Stimulated activated CD8-positive, alpha-beta memory T cell treated with anti-CD3 and anti-CD28 coated beads, Interleukin-7, amount 100 ng/mL, for 24 hours (primary cell): ENCODE measurements at places on chromosomes 16 and 17.

- no peak for DNase-seq
Measured at GRCh38 chr17:39556423-39556822, 51.3 kb downstream of the NEUROD2 start.

- no peak for DNase-seq
Measured at GRCh38 chr17:56481659-56482058, 111.8 kb upstream of the NOG start.

- no peak for DNase-seq
Measured at GRCh38 chr16:64088838-64089237, 1033.0 kb downstream of the CDH11 start.

DNA sequence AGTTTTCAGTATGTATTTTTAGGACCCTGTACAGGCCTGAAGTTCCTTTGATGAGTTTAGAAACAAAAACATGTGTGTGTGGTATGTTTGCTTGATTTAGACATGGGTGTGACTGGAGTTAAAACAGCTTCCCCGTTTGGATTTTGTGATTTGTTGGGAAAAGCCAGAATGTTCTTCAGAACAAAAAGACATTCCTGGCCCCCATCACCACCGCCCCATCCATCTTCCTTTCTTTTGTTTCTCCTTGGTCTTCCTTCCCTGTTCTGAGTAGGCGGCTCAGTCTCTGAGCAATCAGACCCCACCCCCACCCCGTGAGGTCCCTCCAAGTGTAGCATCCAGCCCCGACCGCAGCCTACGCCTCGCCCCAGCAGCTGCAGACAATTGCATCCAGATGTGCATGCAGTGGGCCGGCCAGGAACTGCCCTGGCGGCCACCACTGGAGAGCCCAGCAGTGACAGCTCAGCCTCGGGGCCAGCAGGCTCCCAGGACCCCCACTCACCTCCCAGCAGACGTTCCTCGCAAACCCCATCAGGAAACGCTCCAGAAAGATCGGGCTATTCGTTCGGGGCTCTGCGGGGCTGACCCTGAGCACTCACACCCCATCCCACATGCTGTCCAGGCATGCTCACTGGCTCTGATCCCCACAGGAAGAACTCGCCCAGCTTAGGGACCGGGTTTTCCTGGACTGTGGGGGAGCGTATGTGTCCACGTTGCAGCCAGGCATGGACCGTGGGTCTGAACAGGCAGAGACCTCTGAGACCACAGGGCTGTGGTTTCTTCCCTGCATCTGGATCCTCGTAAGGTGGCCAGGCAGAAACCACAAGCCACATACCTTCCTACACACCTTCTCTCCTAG, 99.8 kb upstream of the CDH5 start:
- no peak for DNase-seq

- no peak for DNase-seq
Measured at GRCh38 chr17:77467521-77467920, 326.8 kb downstream of the SEC14L1 start.

DNA sequence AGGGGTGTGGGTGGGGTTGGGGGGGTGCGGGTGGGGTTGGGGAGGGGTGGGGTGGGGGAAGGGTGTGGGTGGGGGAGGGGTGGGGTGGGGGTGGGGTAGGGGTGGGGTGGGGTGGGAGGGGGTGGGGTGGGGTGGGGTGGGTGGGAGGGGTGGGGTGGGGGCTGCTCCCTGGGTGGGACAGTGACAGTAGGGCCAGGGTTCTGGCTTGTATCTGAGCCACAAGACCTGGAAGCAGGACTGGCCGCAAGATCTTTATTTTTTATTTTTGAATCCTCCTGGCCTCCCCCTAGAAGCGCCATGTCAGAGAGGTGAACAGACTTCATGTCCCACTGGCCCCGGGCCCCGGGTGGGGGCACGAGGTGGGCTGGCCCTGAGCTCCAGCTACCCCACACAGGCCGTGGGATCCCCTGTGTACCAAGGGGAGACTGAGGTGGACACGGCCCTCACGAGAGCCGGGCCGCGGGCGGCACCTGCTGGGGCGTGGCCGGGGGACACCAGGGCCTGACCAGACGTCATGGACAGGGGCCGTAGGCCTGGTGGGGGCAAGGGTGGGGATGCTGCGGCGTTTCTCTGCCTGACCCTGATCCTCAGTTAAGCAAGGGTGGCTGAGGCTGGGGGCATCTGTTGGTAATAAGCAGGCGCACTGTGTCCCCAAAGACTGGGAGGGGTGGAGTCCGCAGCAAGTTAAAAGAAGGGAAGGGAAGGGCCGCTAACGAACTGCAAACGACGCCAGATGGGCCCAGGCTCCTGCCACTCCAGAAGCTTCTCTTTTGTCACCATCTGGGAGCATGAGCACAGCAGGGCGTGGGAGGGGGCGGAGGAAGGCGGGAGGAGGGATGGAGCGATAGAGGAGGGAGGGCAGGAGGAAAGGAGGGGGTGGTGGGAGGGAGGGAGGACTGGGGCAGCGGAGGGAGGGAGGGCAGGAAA, 22.3 kb upstream of the PABPN1L start:
- no peak for DNase-seq

- no peak for DNase-seq
Measured at GRCh38 chr16:56921571-56921970, 10.4 kb upstream of the HERPUD1 start.

- DNase-seq, result no peak
Measured at GRCh38 chr17:16923097-16923903, 48.6 kb downstream of the TNFRSF13B start.

DNA sequence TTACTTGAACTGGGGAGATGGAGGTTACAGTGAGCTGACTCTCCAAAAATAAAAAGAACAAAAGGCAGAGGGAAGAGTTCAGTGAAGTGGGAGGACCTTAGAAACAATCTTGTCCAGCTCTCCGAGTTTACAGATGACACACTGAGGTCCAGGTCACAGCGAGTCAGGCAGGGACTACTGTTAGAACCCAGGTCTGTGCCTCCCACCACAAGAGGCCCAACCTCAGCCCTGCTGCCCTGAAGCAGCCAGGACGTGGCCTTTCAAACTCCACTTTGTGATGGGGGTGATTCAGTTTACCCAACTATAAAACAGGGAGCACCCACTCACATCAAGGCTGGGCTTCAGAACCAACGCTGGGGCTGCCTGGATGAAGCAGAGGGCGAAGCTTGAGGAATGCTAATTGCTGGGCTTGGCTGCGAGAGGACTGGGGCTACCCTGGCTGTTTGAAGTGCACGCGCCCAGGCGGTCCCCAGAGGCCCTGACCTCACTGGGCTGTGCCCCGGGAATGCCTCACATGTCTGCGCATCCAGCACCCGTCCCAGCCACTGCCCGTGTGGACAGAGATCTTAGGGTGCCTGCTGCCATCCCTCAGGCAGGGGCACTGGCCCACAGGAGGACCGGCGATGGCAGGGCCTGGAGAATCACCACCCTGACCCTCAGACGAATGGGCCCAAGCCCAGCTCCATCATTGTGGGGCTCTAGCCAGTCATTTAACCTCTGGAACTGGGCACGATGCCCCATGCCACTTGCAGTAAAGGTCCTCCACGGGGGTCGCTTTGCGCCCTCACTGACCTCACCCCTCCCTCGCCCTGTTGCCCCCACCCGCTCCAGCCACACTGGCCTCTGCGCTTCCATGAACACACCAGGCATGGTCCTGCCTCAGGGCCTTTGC, 11.4 kb downstream of the SLC5A10 start:
- DNase-seq, result no peak

- DNase-seq, result no peak
Measured at GRCh38 chr16:72126429-72126765, 32.8 kb downstream of the DHX38 start.

DNA sequence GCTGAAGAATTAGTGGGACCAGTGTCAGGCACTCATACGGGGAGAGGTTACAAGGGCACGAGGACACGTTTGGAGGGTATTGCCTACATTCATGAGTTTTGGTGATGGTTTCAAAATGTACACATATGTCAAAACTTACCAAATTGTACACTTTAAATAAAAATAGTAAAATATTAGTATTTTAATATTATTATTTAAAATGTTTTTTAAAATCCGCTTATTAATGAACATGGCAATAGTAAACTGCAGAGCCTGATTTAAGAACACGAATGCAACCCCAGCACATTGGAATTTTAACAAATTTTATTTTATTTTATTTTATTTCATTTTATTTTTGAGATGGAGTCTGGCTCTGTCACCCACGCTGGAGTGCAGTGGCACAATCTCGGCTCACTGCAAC, 10.9 kb upstream of the ERCC4 start:
- DNase-seq, result no peak

DNA sequence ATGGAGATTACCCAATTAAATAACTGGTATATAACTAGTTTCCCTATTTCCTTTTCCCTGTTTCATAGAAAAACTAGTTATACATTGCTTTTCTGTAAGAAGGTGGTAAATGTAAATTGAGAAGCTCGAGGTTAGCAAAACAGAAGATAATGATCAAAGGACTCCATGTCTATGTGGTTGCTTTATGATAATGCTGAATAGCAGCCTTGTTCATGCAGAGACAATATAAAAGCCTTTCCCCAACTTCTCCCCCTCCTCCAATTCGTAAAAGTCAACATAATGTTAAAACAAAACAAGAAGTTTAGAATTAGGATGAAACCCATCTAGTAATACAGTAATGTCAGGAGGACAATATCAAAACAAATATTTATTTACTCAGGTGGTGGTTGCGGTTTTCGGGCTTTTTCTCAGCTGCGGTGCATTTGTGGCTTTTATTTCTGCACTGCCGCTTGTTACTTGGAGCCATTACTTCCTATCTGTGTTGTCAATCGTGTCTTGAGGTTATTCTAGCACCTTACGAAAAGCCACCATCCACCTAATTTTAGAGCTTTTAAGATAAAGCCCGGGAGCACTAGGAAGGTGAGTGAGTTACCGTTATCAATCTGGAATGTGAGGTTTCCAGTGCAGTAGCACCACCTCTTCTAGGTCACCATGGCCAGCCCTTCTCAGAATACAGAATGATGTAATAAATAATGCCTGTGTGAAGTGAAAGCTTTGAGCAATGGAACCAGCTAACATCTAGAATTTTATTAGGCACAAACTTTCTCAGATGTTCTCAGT, 297.5 kb downstream of the CDH13 start:
- DNase-seq, result no peak

DNA sequence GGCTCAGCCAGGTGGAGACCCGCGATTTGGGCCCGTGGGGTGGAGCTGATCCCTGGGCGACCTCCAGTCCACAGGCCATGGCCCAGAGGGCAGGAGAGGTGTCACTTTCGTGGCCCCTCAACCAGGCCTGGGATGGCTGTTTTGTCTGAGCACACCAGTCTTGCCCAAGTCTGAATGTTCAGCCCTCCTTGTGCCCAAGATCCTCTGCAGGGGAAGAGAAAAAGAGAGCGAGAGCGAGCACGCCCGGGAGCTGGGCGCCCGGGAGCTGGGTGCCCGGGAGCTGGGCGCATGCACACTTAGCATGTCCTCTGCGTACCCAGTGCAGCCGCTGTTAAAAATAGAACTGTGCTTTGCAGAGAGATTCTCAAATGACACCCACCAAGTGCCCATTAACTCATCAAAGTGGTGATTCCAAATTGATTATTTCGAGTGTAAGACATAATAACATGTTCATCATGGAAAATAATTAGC, 403.3 kb upstream of the TNRC6C start:
- DNase-seq, result no peak

DNA sequence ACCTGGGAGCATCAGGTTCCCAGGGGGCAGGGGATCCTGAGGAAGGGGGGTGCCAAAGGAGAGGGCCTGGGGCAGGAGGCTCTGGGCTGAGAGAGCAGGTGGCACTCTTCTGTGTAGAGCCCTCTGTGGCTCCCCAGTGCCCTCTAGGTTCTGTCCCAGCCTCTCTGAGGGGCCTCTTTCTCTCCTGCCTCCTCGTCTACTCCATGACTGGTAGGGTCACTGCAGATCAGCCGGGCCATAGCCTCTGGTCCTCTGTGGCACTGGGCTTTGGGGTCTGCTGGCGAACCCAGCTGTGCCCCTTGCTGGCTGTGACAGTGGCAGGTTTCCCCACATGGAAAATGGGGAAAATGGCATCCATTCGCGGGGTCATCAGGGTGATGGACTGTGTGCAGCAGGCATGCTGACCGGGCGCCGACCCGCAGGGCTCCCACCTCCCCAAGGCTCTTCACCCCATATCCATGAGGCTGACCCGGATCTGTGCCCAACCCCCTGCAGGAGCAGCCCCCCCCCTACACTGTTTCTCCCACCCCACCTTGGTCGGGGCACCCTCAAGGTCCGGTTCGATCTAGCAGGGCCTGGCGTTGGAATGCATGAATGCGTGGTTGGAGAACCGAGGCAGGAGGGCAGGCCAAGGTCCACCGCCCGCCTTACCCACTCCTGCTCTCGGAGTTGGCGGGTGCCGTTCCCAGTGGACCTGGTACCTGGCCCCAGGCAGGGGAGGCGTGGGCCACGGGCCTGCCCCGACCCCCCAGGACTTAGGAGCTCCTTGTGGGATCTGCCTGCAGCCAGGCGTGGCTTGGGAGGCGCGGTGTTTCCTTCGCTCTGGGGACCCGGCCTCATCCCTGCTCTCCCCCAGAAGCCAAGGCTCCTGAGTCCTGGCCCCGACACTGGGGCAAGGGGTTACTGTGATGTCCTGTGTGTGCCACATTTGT, 6.5 kb downstream of the GLIS2 start:
- no peak for DNase-seq

DNA sequence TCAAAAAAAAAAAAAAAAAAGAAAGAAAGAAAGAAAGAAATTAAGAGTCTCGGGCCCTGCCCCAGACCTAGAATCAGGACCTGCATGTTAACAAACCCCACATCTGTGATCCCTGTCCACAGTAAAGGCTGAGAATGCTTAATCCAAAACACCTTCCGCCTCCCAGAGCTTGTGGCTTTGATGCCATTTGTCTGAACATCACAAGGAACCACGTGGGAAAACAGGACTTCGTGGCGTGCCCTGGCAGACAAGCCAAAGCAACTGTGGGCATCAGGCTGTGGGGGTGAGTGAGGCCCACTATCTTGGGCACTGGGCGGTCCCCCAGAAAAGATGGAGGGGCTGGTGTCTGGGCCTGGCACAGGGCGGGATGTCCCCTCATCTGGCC, 173.4 kb upstream of the CIBAR2 start:
- DNase-seq, result no peak

DNA sequence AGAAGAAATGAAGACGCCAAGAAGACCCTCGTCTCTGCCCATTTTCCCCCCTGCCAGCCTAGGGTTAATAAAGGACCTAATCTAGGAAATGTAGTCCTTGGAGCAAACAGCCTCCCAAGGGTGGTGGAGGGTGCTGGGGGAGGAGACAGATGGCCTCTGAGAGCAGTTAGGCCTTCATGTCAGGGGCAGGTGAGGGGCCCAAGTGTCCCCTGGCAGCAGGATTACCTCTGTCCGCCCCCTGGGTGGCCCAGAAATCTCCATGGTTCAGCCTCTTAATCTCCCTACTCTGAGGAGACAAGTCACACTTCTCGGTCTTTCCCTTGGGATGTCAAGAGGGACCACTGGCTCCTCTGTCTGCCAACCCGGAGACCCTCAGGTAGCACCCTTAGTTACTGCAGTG, 365.4 kb upstream of the TNRC6C start:
- DNase-seq, result no peak

- no peak for DNase-seq
Measured at GRCh38 chr16:89370081-89370511, 120.3 kb downstream of the ANKRD11 start.

DNA sequence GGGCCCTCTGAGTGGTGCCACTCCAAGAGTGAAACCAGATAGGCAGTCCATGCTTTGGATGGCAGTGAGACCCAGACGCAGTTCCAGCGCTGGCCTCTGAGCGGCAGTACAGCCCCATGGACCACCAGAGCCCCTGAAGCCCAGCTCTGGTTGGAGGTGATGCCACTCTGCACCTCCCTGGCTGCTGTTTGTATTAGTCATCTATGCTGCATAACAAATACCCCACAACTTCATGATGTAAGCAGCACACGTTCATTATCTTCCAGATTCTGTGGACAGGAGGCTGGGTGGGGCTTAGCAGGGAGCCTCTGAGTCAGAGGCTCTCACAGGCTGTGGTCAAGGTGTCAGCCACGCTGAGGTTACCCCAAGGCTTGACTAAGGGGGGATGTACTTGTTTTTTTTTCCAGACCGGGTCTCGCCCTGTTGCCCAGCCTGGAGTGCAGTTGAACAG, 5.1 kb upstream of the NME4 start:
- peak; percentile 74 for DNase-seq
